Left ventricle myocardium inferior (tissue), 1 donor: ENCODE measurements at places on chromosomes 12 and 14. TPM values are rescaled to one million over a fixed set of nuclear protein-coding genes. Genes with fewer than 3 reads are reported as not detected.
A peak's percentile ranks its signal among the peaks of the same experiment; 100 is the strongest.

MORN3 gene
- total RNA-seq: not detected

NINJ2 gene
- total RNA-seq: 4.6 TPM

MYH6 gene
- total RNA-seq: 1,823 TPM

P2RX7 gene
- total RNA-seq: 1.6 TPM

OVCH1 gene
- total RNA-seq: 0.25 TPM

PMCH gene
- not detected for total RNA-seq

ATP6V1D gene
- total RNA-seq: 185 TPM

NID2 gene
- total RNA-seq: 35.2 TPM

DNA sequence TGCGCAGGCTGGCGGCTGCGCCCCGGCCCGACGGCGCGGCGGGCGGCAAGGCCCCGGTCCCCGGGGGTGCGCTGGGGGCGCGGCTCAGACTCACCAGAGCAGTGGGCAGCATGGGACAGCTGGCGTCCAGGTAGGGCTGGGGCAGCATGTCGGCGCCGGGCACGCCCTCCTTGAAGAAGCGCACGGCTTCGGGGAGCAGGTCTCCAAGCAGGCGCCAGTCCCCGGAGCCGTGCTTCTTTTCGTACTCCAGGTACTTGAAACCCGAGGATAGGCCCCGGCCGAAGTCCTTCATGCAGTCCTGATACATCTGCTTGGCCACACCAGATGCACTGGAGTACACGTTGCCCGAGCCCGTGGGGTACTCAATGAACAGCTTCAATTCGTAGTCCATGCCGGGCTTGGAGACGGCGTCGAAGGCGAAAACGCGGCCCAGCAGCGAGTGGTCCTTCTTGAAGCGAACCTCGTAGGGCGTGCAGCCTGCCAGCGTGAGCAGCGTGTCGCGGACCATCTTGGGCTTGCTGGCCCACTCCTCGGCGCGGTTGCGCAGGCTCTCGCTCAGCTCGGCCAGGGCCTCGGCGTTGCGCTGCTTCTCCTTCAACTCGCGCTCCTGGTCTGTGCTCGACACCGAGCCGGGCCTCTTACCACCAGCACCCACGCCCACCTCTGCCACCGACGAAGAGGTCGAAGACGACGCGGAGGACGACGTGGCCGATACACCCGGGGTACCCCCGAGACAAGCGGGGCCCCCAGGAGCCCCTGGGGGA, 2.2 kb downstream of the IRF2BPL start:
- DNase-seq: peak; percentile 49

DNA sequence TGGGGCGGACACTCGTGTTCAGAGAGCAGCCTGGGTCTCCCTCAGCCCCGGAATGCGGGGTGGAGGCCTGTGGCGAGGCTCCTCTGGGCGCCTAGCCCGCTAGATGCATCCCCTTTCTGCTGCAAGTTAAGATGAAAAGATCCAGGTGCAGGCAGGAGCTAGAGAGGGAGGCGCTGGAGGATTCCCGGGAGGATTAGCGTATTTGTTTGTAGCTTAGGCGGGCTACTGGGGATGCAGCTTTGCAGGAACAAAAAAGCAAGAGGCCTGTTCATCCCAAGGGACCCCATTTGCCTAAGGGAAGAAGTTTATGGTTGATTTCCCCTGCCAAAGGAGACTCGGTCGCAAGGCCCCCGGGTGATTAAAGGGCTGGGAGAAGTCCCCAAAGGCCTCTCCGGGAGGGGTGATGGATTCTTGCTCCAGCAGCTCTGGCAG, 824 bp downstream of the CCDC177 start:
- no peak for DNase-seq

DNA sequence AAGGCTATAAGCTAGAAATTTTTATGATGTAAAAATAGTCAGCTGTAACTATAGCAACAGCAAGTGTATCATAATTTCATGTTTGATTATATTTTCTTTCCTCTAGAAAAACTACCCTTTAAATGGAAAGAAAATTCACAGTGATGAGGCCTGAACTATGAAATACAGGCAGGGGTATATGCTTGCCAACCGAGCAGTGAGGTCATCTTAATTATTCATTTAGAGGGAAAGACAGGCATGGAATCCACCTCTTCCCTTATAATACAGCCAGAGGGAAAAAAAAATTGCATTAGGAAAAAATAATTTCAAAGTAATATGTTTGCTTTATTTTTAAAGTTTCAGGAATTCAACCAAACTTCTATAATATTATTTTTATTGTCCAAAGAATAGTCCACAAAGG, 139.8 kb downstream of the EPS8 start:
- no peak for DNase-seq

GRCh38 chr14:102827716-102828115, 50.5 kb downstream of the TRAF3 start:
- no peak for DNase-seq

GRCh38 chr12:131607658-131608447, 103.0 kb upstream of the SFSWAP start:
- no peak for DNase-seq

DNA sequence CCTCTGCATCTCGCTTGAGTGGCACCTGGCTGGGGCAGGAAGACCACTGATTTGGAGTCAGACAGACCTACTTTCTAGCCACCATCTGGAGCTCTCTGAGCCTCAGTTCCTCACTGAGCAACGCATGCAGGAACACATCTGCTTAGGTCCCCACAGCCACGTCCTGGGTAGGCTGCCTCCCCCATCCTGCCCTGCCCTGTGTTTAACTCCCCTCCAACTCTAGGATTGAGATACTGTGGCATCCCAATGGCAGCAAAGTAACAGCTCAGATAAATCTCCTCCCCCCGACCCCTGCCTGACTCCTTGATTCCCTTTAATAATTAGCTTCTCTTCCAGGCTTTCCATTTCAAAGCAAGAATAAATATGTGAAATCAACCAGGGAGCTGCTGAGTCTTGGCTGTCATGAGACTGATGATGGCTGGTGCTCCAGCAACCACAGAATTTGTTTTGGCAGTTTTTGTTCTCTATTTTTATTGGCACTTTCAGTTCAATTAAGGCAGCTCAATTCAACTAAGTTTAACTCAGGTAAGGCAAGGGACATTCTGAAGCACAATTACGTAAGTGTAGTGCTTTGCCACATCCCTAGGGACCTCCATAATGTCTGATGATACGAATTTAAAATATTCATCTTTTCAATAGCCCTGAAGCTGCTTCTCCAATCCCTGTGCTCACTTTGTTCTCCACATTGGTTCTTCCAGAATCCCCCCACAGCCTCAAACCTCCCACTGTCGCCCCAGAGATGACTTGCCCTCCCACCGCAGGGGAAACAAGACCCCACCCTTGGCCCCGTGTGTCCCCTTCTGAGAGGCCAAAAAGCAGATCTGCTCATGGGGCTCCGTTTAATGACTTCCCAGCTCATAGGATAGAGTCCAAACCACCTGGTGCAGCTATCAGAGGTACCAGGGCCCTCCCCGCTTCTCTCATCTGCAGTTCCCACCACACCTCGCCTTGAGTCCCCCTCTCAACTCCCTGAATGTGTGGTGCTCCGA, 58.2 kb downstream of the ESR2 start:
- no peak for DNase-seq

DNA sequence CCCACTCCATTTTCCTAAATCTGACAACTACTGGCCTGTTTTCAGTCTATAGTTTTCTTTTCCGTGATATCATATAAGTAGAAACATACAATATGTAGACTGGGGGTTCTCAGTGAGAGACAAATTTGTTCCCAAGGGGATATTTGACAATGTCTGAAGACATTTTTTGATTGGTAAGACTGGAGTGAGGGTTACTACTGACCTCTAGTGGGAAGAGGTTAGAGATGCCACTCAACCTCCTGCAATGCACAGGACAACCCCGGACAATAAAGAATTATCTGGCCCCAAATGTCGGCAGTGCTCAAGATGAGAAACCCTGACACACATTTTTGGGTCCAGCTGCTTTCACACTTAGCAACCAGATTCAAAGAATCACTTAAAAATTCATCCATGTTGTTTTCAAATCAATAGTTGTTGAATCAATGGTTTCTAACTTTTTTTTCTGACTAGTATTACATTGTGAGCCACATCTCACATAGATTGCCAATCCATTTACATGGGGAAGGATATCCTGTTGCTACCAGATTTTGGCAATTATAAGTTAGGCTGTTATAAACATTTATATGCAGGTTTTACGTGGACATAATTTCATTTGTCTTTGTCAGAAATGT, 307.1 kb downstream of the RPL10L start:
- DNase-seq: no peak

GRCh38 chr12:89355243-89356068, 3.2 kb upstream of the DUSP6 start:
- no peak for DNase-seq

GRCh38 chr12:132597333-132598316, 12.8 kb downstream of the LRCOL1 start:
- no peak for DNase-seq

DNA sequence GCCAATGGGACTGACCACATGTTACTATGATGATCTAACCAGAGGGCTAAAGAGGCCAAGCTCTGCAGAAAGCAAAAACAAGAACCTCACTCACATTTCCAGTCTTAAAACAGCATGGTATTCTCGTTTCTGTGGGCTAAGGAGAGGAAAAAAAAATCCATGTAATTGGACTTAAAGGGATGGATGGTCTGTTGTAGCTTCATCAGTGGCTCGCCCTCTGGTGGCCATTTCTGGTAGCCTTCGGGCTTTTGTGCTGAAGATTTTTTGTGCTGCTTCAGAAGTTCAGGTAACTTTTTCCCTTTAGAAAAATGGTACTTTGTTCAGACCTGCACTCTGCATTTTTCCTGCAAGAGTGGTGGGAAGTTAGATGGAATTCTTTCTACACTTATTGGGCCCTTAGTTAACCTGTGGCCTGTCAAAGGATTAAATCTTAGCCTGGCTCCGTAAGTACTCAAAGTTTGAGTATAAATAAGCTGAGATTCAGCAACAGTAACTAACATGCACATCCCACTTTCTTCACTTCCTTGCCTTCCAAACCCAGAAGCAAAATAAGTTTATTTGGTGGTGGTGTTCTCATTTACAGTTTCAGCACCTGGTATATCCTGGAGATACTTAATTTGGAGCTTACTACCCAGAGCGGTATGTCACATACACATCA, 22.3 kb downstream of the DCAF4 start:
- peak; percentile 59 for DNase-seq

DNA sequence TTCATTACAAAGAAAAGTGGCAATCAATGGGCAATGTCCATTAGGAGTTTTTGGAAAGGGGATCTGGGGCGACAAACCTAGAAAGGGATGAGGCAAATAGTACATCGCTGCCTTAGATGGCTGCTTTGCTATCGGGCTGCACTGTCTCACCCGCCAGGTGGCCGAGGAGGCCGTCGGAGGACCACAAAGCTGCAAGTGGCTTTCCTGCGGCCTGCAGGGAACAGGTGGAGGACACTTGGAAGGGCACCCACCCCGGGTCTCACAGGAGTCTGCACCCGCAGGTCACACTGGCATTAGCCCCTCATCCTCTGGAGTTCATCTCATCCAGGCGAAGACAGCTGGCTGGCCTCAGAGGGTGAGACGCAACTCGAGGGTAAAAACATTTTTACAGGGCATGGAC, 1392.5 kb downstream of the AACS start:
- DNase-seq: no peak

GRCh38 chr12:119807380-119807779, 69.7 kb downstream of the CIT start:
- no peak for DNase-seq

GRCh38 chr14:52926953-52927352, 23.9 kb downstream of the FERMT2 start:
- DNase-seq: no peak

DNA sequence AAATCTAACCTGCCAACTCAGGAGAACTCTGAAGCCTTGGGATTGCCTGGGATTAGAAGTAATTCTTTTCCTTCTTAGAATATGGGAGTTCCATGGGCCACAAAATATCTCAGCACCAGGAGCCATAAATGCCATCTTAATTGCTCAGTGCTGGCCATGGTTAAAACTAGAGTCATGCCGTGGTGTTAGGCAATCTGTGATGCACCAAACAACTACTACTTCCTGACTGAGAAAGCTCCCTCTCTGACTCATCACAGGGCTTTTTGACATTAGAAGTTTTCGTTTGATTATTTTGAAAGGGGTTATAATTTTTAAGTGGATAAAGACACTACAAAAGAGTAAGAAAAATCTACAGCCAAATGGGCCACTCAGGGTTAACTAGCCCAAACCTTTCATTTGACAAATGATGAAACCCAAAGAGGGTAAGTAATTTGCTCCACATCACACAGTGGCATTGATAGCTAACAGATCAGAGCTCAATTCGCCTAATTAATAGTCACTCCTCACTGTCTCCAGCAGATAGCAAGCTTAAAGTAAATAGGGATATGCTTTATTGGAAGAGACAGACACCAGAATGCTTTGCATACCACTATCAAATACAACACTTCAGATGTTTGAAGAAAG, 377.3 kb downstream of the EMP1 start:
- no peak for DNase-seq

- no peak for DNase-seq
Measured at GRCh38 chr12:76069339-76069738, 15.1 kb downstream of the NAP1L1 start.

DNA sequence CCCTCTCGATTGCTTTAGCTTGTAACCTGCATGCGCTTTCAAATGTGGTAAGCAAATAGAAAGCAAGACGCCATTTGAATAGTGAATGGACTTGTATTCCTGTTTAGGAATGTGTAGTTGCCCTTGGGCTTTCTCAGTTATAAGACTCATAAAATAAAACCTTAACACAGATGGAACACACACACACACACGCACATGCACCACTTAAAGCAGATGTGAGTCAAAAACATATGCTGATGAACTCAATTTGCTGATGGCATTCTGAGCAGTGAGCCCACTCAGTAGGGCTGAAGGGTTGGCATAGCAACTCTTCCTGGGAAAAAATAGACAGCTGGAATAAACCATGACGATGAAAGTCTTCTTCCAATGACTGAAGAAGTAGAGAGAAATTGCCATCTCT, 360.5 kb downstream of the APAF1 start:
- no peak for DNase-seq

- no peak for DNase-seq
Measured at GRCh38 chr14:96027431-96028355, 11.5 kb upstream of the C14orf132 start.

DNA sequence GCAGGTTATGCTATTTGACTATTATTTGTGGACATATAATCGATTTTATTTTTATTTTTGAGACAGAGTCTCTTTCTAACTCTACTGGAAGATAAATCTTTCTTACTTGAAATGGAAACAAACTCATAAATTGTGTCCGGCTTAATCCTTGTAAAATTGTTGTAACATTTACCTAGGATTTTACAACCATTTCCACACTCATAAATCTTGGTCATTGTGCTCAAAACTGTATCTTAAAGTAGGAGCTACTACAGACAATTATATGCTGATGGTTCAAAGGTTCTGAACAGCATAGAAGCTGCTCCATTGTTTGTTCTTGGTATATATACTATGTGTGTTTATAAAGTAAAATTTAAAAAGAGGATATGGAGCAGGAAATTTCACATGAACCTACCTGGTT, 4.6 kb upstream of the ARF6 start:
- no peak for DNase-seq

GRCh38 chr12:57296291-57296690, 45.3 kb upstream of the STAC3 start:
- DNase-seq: no peak

GRCh38 chr14:65261946-65262345, 150.6 kb upstream of the FUT8 start:
- DNase-seq: no peak
